ENCODE measurements at places on chromosomes 6 and 20.

DNA sequence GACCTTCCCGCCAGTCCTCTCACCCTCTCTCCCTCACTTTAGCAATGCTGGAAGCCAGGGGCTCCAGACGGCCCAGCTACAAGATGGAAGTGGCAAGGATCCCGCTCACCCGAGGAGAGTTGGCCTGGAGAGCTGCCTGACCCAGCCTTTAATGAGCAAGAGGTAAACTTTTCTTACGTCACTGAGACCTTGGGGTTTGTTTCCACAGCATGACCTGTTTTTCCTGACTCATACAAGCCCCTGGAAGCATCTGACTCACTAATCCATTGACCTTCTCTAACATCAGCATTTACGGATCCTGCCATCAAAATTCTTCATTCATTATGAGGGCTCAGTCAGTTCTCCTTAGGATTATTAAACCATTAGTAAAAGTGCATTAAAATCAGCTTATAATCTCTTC is 120.4 kb downstream of the MYLK4 start:
- no peak for DNase-seq

DNA sequence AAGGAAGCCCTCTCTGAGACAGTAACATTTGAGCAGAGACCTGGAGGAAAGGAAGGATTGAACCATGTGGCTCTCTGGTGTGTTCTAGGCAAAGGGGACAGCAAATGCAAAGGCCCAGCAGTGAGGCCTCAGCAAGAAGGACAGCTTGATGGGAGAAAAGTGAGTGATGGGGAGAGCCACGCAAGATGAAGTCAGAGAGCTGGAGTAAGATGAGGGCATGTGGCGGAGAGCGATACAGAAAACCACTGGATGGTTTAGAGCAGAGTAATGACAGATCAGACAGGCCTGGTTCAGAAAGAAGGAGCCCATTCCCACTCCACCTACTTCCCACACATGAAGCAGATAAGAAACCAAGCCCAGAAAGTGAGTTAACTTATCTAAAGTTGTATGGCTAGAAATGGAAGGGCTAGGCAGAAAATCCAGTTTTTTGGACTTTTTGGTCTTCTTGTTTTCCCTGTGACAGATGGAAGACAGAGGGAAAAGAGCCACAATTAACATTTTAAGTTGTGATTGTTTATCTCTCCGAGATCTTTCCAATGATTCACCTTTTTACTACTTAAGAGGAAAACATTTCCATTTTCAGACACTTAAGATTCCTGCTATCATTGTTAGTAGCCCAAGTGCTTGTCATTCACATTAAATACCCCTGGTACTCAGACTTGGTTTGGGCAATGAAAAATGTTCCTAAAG is 723 bp upstream of the SNPH start:
- no peak for DNase-seq

- DNase-seq = no peak
Observed at GRCh38 chr20:46312075-46312944, 4.0 kb upstream of the CDH22 start.

GRCh38 chr20:46995561-46996142 is 101.0 kb downstream of the EYA2 start:
- no peak for DNase-seq

GRCh38 chr6:33808641-33809180 is 4.9 kb upstream of the MLN start:
- DNase-seq = no peak

- DNase-seq = no peak
Observed at GRCh38 chr6:157570752-157571151, 189.8 kb downstream of the ZDHHC14 start.

All from stimulated activated CD8-positive, alpha-beta memory T cell treated with anti-CD3 and anti-CD28 coated beads, Interleukin-15, amount 100 ng/mL, for 4 hours (primary cell).